Stimulated activated CD8-positive, alpha-beta memory T cell treated with anti-CD3 and anti-CD28 coated beads, Interleukin-4, amount 100 ng/mL, for 4 hours (primary cell): ENCODE measurements at places on chromosomes 13 and 19.
A peak's percentile ranks its signal among the peaks of the same experiment; 100 is the strongest.

DNA sequence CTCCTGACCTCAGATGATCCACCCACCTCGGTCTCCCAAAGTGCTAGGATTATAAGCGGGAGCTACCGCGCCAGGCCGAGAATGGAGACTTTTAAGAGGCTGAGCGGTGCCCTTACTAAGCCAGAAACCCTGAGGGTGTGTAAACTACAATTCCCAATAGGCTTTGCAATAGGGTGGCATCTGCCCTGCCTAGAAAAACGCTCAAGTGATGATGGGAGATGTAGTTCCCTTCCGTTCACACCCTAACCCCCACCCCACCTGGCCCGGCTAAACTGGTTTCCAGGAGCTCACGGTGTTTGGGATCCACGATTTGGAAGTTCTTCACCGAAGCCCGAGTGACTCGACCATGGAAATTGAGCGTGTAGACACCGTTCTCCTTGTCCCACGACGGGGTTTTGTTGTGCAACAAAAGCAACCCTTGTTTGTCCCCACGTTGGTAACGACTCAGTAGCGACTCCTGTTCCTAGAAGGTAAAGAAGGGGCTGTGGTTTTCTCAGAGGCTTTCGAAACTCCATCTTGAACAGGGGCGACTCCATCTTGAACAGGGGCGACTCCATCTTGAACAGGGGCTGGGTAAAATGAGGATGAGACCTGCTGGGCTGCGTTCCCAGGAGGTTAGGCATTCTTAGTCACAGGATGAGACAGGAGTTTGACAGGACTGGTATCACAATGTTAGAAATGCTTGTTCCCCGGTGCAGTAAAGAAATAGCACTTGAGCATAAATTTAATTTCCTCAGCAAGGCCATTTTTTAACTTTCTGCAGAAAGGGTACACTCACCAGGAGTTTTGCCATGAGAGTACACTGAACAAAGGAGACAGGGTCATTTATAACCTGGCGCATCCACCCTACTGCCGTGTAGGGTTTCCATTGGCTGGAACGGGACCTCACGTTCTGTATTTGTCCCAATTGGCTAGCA is 9.8 kb downstream of the PPP1R15A start:
- DNase-seq = no peak

- no peak for DNase-seq
These were observed 1.2 kb downstream of the USPL1 start for GRCh38 chr13:30618930-30619279.

DNA sequence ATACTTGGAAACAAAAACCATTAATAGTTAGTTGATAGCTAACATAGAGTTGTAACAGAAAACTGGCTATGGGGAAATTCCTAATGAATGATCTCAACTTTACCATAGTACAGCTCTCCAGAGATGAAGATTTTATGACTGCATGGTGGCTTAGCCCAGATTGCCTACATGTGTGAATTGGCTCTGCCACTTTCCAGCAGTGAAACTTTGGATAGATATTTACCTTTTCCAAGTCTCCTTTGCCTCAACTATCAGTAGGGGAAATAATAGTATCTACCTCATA is 161.1 kb downstream of the LACC1 start:
- DNase-seq = no peak

GRCh38 chr19:40576151-40576584 is 505 bp upstream of the SHKBP1 start:
- DNase-seq = no peak

DNA sequence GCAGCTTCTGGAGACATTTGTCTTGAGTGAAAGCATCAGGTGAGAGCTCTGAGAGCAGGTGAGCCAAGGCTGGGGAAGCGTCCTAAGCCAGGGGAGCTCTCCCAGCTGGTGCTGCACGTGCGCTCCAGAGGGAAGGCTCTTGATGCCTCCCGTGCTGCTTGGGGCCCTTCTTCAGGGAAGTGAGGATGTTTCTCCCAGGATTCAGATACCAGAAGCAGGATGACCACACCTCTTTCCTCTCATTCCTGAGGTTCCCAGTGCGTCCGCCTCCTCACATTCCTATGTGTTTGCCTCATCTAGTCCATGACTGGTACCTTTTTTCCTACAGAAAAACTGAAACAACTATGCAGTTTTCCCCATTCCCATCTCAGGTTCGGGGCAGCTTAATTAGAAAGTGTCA is 231.0 kb upstream of the IRS2 start:
- DNase-seq = no peak

GRCh38 chr19:50059045-50059444 is 33.2 kb downstream of the ZNF473 start:
- DNase-seq = no peak

DNA sequence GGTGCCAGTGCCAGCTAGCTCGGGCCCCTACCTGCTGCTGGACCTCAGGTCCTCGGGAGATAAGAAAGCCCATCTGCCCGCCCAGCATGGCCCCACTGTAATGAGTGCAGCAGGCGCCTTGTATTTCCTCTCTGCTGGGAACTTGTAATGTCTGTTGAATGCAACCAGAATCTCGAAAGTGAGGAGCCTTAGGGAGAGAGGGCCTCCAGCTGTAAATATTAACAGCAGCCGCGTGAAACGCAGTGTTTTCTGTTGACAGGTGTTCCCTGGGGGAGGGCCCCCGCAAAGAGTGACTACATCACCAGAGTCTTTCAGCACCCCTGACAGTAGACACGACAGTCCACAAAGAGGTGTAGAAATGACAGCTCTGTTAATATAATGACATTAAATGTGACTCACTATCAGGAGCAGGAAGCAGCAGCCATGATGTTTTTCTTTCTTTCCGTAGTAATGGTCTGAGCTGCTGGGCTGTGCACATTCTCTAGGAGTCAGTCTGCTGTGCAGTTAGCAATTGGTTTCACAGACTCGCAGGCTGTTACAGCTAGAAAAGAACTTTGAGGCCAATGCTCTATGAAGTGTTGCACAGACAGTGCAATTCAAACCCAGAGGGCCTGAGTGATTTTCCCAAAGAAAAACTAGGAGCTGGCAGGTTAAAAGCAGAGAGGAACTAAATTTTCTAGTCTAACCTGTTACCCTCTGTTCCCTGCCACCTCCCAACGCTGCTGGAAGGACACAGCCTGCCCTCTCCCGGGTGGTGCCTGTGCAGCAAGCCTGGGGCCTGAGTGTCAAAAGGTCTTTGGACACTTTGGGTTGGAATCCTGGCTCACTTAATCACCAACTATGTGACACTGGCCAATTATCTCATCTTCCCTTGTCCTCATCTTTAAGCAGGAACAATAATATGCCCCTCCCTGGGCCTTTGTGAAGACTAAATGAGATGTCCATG is 58.6 kb upstream of the WASF3 start:
- DNase-seq = no peak

DNA sequence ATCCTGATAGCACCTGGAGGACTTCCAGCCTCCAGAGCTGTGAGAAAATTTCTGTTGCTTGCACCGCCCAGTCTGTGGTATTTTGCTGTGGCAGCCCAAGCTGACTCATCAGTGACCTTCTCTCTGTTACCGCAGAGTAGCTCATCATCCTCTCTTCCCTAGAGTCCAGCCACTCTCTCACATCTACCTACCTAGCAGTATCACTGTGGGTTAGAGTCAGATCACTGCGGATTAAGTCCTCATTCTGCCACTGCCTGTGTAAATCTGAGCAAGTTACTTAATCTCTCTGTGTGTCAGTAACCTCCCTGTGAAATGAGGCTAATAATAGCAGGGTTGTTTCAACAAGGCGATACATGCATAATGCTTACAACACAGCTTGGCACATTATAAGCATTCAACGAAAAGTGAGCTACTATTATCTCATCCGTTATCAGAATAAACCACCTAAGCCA is 40.3 kb upstream of the USPL1 start:
- peak; percentile 16 for DNase-seq

- no peak for DNase-seq
These were observed 36.2 kb upstream of the SLC46A3 start for GRCh38 chr13:28754698-28755545.

GRCh38 chr13:114063545-114064449 is 68.6 kb downstream of the RASA3 start:
- no peak for DNase-seq

DNA sequence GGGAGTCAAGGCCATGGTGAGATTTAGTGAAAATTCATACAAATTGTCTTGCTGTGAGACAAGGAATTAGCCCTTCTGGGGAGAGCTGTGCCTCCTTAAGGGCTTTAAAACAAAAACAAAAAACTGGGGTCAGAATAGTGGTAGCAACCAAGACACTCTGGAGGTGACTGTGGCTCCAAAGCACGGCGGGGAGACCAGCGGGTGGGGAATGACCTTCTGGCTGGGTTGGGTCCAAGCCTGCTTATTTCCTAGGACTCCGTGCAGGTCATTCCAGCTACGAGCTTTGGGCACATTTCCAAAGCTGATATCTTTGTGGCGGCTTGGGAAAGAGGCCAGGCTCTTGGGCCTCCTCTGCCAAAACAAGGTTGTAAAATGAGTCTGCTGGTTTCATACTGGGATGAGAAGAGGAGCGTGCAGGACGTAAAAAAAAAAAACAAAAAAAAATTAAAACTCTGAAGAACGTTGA is 348.3 kb downstream of the UQCRFS1 start:
- DNase-seq = no peak

DNA sequence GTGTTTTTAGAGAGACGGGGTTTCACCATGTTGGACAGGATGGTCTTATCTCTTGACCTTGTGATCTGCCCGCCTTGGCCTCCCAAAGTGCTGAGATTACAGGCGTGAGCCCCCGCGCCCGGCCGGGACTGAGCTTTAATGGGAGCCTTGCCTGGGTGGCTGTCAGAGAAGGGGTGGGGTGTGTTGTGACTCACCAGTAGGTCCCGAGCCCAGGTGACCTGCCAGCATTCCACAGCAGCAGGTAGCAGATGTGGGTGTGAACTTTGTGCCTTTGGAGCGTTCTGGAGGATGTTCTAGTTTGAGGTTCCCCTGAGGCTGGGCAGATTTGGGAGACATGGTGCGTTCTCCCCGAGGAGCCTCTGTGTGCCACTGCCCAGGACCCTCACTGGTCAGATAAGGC is 7.1 kb upstream of the EPN1 start:
- DNase-seq = no peak

- DNase-seq = no peak
These were observed 6.2 kb downstream of the MRPS31 start for GRCh38 chr13:40764587-40765403.

DNA sequence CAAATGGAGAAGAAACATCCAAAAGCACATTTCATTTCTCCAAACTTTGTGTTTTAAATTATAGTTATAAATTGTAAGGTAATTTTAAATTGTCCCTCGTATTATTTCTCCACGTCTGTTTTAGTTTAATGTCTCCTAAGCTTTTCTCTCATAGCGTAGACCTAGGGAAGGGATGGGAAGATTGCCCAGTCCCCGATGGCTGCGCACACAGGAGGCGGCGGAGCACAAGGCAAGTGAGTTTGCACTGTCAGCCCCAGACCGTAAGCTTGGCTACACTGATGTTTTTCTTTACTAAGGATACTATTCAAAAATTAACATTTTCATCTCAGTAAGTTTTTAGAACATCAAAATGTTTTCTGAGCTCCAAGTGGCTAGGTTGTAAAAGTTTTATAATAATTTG is 72.3 kb downstream of the GPR12 start:
- no peak for DNase-seq

GRCh38 chr19:49930483-49931011 is 1.2 kb upstream of the NUP62 start:
- no peak for DNase-seq

GRCh38 chr13:111121506-111121905 is 6.4 kb downstream of the ARHGEF7 start:
- no peak for DNase-seq

- no peak for DNase-seq
These were observed 10.3 kb upstream of the SLC7A10 start for GRCh38 chr19:33235996-33236350.
